ENCODE measurements at places on chromosomes 12 and 14.

DNA sequence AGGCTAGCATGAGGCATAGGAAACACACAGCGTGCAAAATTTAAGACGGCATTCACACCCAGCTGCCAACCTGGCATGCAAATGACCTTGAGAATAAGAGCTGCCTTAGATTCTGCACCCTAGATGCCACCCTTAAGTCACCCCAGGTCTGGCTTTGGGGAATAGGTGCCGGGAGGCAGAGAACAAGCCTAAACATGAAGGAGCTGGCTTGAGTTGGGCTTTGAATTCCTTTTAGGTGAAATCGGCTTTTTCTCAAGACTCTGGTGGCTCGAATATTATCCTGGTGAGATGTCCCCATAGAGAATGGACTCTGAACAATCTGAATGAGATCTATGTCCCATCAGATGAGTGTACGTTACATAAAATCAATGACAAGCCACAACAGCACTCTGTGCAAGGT, 1090.5 kb downstream of the VRK1 start:
- DNase-seq = no peak

DNA sequence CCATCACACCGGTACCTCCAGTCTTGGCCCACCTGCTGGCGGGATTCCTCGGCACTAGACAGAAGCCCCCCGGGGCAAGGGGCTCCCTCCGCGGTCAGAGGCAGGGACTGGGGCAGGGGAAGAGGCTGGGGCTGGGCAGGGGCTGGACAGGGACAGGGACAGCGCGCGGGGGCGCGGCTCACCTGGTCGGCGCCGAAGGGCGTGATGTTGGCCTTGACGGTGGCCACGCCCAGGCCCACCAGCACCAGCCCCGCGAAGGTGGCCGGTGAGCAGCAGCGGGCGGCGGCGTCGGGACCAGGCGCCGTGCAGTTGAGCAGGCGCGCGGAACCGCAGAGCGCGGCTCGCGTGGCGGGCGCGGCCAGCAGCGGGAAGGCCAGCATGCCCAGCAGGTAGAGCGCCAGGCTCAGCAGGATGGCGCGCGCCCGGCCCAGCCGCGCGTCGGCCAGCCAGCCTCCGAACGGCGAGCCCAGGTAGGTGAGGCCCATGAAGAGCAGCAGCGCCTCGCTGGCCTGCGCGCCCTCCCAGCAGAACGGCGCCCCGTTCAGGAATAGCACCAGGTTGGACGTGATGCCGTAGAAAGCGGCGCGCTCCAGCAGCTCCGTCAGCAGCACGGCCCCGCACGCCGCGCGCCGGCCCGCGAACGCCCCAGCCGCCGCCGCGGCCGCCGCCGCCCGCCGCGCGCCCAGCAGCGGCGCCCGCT, 392 bp downstream of the SLC15A4 start:
- no peak for DNase-seq

- no peak for DNase-seq
Measured at GRCh38 chr12:131348231-131348630, 362.7 kb upstream of the SFSWAP start.

DNA sequence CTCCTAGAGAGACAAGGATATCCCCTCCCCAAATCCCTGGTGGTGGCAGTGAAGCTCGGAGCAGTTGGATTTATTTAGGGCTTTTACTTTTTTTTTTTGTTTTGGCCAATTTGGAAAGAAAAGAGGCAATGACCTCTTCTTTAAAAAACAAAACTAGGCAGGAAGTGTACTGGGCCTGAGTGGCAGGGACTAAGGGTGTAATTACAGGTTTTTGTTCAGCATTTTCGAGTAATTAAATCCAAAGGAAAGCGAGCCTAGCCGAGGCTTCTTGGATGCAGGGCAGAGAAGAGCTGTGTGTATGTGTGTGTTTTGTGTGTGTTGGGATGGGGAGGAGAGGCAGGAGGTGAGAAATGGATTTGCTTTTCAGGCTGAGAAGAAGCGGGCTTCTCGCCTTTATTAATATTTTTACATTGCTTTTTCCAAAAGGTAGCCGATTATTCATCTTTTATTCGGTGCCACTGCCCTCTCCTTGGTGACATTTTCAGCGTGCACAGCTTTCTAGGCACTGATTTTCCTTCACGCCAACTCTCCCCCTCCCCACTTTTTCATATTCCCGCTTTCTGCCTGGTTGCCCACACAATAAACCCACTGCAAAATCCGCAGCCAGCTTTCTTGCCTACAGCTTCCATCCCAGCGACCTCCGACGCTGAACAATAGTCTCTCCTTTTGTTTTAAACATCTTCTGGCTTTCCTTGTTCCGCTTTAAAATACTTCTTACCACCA, 8.9 kb upstream of the IRF2BPL start:
- DNase-seq = no peak

DNA sequence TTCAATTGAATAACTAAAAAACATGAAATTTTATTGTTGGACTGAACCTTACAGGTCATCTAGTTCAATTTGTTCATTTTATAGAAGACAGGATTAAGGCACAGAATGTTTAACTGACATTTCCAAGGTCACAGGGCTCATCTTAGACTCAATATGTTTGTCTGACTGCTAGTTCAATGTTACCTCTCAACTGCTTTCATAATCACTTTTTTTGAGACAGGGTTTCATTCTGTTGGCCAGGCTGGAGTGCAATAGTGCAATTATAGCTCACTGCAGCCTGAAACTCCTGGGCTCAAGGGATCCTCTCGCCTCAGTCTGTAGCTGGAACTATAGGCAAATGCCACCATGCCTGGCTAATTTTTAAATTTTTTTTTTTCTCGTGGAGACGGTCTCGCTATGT, 24.4 kb upstream of the ITGA5 start:
- DNase-seq = no peak

DNA sequence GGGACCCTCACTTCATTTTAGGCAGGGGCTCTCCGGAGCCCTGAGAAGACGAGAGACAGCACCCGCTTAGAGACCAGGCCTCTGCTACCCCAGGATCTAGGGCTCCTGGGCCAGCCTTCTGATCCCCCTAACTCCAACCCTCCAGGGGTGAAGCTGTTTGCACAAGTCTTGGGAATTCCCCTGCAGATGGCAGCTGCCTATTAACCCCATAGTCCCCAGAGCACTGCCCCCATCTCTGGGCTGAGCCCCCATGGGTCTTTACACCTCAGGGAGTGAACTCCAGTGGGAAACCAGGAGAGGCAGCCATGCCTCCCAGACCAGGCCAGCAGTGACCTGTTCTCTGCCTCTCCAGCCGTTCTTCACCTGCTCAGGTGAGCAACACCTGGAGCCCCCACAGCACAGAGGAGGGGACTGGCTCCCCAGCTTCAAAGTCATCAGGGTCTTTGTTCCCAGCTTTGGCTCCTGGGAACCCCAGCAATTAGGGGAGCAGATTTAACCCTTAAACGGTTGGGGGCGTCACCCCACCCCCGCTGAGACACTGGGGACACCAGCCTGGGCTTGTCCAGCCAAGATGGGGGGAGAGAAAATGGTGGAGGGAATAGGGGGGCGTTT, 2.3 kb downstream of the WNT10B start:
- DNase-seq = no peak

GRCh38 chr12:26689281-26689841, 143.6 kb downstream of the ITPR2 start:
- no peak for DNase-seq

DNA sequence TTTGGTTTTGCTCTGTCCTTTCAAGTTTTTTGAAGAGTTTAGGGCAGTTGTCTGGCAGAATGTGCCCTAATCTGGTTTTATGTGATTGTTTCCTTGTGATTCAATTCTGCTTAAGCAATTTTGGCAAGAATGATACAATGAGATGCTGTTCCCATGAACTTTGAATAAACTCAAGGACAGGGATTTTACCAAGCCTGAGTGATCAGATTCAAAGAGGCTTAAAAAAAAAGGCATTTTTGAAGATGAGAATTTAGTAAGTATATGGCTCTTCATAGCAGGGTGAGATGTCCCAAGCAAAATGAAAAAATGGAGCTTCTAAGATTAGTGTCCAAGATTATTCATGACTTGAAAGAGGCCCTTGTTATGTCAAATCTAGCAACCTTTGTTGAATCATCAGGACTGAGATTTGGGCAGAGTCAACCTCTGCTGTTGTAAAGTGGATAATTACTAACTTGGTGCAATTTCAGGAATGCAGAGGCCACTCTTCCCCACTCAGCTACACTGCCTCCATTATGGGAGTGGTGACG, 180.6 kb upstream of the NUDT4 start:
- no peak for DNase-seq

DNA sequence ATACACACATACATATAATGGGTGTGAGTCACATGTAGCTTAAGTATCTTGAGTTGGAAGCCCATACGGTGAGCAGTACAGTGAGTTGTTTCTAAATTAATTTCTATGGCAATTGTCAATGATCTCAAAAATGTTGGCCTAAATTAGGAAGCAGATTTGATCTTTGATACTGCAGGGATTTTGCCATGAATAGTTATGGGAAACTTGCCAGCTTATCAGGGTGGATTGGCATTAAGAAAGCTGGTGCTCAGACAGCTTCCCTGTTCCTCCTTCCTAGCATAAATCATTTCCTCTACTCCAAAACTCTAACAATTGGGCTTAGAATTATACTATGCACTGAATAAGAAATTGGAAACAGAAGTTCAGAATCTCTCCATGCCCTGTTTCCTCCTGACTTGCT, 150.9 kb upstream of the FRMD6 start:
- DNase-seq = no peak

- DNase-seq = no peak
Measured at GRCh38 chr14:64835431-64835830, 44.3 kb downstream of the SPTB start.

- no peak for DNase-seq
Measured at GRCh38 chr12:75837700-75838099, 193.9 kb downstream of the PHLDA1 start.

DNA sequence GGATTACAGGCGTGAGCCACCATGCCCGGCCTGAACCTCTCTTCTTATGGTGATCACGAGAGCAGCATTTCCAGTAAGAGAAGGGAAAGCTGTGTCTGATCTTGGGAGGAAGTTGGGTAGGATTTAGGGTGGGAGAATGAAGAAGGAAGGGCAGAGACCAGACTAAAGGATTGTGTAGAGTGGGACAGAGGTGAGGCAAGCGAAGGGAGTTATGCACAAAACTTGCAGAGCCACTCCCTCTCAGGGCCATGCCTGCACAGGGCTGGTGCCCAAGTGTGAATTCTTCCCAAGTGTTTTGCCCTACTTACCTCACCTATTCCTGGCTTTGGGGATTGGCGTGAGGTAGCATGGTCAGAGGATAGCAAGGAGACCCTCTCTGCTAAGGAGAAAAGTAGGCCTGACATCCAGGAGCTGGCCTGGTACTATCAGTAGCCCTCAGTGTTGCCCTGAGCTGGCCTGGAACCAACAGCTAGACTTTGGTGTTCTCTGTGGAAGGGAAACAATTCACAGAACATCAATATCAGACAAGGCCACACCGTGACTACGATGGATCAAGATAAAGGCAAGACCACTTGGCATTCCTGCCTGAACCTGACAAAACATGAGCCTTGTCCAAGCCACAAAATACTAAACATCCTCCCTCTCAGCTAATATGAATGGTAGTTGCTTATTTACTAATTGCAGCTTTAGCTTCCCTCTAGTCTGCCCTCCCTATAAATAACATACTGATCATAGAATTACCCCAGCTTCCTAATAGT, 201.0 kb upstream of the AMIGO2 start:
- DNase-seq = no peak

- no peak for DNase-seq
Measured at GRCh38 chr12:71655495-71655894, 8.2 kb downstream of the ZFC3H1 start.

DNA sequence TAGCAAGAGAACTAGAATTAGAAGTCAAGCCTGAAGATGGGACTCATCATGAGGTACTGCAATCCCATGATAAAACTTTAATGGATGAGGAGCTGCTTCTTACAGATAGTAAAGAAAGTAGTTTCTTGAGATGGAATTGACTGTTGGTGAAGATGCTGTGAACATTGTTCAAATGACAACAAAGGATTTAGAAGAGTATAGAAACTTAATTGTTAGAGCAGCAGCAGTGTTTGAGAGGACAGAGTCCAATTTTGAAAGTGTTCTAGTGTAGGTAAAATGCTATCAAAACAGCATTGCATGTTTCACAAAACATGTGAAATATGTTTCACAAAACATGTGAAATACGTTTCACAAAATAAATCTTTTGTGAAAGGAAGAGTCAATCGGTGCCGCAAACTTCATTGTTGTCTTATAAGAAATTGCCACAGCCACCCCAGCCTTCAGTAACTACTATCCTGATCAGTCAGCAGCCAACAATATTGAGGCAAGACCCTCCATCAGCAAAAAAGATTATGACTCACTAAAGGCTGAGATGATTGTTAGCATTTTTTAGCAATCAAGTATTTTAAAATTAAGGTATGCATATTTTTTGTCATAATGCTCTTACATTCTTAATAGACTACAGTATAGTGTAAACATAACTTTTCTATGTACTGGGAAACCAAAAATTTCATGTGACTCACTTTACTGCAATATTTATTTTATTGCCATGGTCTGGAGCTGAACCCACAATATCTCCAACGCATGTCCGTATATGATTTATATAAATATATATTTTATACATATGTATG, 173.4 kb upstream of the BMP4 start:
- no peak for DNase-seq

GRCh38 chr12:8699714-8700113, 1.9 kb downstream of the RIMKLB start:
- DNase-seq = no peak

- no peak for DNase-seq
Measured at GRCh38 chr12:108676707-108677106, 43.0 kb upstream of the SELPLG start.

GRCh38 chr12:16347391-16348298, at the start of gene MGST1:
Gene MGST1, plus strand, starts transcription at chr12:16347645. Its CDS starts 6,608 bp downstream, at chr12:16354253.
- no peak for DNase-seq

- no peak for DNase-seq
Measured at GRCh38 chr12:21715386-21715785, 57.7 kb upstream of the LDHB start.

GRCh38 chr12:130945786-130946492, 7.8 kb upstream of the ADGRD1 start:
- DNase-seq = no peak

DNA sequence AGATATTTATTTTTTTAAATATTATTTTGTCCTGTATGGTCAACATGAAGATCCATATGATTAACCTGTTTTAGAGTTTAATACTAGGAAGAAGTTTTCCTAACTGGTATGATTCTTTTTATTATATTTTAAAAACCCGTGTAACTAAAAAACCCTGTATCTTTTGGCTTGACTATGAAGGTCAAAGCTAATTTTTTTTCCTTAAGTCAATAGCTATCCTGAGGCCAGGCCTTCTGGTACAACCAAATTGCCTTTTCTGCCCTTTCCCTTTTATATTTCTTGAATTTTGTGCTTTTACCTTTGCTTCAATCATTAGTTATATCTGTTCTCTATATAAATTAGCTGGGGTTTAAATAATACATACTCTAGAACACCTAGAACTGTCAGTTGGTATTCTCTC, 30.6 kb upstream of the CCDC91 start:
- no peak for DNase-seq

GRCh38 chr14:56390859-56391258, 188.7 kb upstream of the TMEM260 start:
- DNase-seq = no peak

Data from activated effector memory CD4-positive, alpha-beta T cell treated with Interleukin-2 at 50 U/mL for 16 hours (primary cell).